ENCODE measurements at places on chromosomes 5 and 9. TPM values are rescaled to one million over a fixed set of nuclear protein-coding genes. Genes with fewer than 3 reads are reported as not detected.

The PLCXD3 gene
- total RNA-seq: 0.11 TPM

The SLC23A1 gene
- total RNA-seq: 1.9 TPM

DNA sequence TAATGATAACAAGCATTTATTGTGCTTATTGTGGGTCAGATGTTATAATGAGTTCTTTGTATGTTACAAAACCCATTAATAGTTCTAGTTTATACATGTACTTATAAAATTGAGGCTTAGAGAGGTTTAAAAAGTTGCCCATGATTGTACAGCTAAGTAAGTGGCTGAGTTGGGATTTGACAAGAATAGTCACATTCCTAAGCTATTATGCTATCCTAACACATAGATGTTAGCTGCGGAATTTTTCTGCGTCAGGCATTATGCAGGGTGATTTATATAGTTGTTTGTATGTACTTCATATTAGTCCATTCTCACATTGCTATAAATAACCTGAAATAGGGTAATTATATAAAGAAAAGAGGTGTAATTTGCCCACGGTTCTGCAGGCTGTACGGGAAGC is 12.5 kb downstream of the COMMD10 start:
- no peaks in the 10 kb centered on the region for H3K27me3 ChIP-seq
- DNase-seq: no peak

DNA sequence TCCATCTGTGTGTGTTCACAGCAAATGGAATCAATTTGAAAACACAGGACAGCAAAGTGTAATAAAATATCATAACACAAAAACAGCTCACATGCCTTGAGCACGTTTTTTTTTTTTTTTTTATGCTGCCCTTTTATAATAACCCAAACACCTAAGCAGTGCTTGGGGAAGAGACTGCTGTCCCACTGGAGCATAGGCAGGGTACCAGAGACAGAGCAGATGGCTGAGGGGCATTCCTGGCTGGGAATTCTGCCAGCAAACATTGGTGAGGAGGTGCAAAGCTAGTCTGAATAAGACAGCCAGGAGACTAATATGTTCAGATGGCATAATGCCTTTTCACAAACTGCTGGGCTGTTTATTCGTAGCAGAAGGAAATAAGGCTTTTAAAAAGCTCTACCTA is 58.1 kb upstream of the SV2C start:
- H3K4me1 ChIP-seq: no peaks in the 10 kb centered on the region
- DNase-seq: no peak
- no peak overlapping the region for H3K27ac ChIP-seq
- no peaks in the 10 kb centered on the region for H3K36me3 ChIP-seq
- H3K27me3 ChIP-seq: peaks cover 20% of the 10 kb centered on the region
- H3K4me3 ChIP-seq: no peak overlapping the region

DNA sequence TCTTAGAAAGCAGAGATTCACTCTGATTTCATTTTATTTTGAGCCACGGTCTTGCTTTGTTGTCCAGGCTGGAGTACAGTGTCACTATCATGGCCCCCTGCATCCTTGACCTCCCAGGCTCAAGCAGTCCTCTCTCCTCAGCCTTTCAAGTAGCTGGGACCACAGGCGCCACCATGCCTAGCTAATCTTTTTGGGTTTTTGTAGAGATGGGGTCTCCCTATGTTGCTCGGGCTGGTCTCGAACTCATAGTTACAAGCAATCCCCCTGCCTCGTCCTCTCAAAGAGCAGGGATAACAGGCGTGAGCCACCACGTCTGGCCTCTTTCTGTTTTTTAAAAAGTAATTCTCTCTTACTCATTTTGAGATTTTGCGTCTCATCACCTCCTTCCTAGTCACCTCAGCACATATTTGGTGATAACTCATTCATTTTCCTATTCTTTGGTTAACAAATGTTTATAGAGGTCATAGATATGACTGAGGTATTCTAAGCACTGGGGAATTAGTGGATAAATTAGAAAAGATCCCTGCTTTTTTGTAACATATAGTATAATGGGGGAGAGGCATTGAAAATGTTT is 10.8 kb upstream of the DCP2 start:
- no peaks in the 10 kb centered on the region for H3K36me3 ChIP-seq
- H3K27me3 ChIP-seq: no peaks in the 10 kb centered on the region
- H3K27ac ChIP-seq: no peak overlapping the region
- no peak overlapping the region for H3K4me3 ChIP-seq
- DNase-seq: no peak
- H3K4me1 ChIP-seq: peaks cover 39% of the 10 kb centered on the region

DNA sequence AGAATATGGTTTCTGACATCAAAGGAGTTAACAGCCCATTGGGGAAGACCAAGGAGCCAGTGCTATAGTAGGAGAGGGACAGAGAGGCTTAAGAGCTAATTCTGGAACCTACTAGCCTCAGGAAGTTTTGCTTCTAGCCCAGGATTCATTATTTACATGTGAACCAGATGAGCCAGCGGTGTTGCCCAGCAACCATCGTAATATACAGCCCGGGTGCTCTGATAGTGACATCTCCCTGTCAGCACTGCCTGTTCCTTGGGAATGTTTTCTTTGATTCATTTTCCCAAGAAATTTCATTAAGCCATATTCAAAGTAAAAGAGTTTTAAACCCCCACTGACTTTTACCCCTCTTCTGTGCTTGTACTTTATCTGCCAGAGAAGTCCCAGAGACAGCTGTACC is 217.4 kb upstream of the ADAMTSL1 start:
- no peak overlapping the region for H3K27ac ChIP-seq
- no peak overlapping the region for H3K4me3 ChIP-seq
- H3K27me3 ChIP-seq: no peaks in the 10 kb centered on the region
